ENCODE measurements at places on chromosomes 1 and 21.
A peak's percentile ranks its signal among the peaks of the same experiment; 100 is the strongest.

- DNase-seq = peak; percentile 80
Observed at GRCh38 chr1:110390096-110390495, 730 bp downstream of the SLC16A4 start.

DNA sequence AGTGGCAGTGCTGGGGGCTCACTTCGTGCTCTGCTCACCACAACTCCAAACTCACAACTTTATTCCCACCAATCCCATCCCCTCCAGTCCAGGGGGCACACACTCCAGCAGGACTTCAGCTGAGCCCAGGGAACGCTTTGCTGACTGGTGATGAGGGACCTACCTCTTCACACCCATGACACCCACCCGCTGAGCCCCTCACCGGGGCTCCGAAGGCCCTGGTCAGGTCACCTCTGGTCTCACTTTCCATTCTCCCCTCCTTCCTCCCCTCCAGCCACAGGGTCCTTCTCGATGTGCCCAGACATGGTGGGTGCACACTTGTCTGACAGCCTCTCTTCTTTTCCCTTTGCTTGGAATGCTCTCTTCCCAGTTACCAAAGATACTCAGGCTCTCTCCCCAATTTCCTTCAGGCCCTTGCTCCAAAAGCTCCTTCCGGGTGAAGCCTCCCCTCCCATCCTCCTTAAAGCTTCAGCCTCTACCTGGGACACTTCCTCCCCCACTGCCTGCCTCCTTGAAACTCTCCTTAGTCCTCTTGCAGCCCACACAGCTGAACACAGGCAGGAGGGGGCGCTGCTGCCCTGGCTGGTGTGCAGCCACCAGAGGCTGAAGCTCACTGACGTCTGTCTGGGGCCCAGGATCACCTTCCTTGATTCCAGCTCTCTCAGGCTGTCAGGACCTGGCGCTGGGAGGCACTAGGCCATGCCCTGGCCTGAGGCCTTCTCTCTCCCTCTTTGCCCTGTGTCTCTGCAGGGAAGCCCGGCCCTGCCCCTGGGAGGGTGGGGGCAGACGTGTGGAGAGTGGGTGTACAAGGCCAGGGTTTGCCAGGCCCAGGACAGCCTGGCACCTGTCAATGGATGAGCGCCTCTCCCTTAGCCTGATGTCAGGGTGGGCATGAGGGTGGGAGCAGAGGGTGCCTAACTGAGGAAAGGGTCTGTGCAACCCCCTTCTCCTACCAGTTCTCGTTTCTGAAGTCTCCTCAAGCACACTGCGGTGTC is 1.6 kb downstream of the KCNE1 start:
- peak; percentile 89 for DNase-seq

DNA sequence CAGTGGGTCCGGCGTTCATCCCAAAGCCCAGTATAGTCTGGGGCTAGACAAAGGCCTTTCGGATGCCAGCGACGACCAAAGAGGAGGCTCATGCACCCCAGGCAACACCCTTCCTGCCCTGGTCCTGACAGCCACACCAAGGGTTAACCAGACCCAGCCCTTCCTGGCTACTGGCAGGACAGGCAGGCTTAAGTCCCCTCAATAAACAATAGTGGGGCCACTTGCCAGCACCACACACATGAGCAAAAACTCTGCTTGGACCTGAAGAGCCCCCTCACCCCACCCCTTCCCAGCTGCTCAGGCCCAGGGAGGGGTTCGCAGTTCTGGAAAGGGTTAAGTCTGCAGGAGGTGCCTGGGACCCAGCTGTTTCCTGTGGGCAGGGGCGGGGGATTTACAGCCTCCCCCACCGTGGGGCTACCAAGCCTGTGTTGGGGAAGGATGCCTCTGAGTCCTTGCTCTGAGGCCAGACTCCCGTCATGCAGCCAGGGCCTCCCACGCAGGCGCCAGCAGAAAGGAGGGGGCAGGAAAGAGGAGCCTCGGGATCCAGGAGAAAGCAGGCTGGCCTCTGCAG is 18.2 kb downstream of the PHLDA3 start:
- peak; percentile 91 for DNase-seq

DNA sequence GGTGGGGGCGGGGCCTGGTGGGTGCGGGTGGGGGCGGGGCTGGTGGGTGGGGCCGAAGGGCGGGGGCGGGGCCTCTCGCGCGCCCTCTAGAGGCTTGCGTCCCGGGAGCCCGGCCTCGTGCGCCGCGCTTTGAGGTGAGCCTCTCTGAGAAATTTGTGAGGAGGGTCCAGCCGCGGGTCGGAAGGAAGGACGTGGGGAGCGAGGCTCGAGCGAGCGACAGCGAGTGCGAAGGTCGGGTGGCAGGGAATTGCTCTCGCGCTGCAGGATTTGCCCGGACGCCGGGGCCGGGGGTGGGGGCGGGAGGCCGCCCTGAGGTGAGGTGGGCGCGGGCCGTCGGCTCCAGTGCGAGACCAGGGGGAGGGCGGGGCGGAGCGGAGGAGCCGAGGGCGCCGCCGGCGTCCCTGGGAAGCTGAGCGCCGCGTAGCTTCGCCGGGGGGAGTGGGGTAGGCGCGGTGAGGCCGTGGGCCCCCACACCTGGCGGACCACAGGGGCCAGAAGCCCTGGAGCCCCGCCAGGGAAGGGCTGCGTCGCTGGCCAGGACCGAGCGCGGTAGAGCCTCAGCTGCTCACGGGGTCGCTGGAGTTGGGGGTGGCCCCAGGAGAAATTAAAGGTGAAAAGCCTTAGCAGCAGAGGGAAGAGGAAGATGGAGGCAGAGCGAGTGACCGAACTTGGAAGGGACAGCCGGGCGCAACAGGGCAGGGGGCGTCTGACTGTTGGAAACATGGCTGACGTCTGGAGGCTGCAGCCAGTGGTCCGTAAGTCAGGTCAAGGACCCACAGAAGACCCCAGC is 754 bp upstream of the LSS start:
- no peak for DNase-seq

DNA sequence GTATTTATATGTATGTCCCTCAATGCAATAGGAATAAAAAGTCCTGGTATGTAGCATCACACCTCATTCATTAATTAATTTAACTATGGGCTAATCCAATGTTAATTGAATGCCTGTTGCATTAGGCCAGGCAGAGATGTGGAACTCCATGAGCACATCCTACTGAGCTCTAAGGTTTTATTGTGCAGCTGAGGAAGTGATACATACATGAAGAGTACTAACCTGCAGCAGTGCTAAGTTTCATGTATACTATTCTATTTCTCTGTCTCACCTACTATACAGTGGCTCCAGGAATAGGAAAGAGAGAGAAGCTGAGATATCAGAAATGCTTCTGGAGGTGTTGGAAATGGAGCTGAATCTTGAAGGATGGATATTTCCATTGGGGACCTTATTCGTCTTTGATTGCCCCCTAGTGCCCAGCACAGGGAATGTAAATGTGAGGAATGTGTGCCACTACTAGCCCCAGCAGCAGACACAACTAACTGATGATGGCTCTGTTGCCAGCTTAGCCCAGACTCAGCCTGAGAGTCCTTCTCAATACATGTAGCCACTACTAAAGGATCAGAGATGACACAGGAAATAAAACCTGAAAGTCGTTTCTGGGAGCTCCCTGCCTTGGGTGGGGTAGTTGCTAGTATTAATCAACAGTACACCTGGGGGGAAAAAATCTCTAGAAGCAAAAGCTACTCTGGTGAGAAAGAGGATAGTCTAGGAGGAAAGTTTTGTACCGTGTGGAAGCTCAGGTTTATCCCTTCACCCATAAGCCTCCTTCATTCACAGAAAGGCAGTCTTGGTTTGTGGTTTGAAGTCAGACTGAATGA is 173.3 kb upstream of the FOXD3 start:
- DNase-seq = peak; percentile 78

GRCh38 chr1:80211691-80212380 is 1205.3 kb upstream of the ADGRL4 start:
- no peak for DNase-seq

DNA sequence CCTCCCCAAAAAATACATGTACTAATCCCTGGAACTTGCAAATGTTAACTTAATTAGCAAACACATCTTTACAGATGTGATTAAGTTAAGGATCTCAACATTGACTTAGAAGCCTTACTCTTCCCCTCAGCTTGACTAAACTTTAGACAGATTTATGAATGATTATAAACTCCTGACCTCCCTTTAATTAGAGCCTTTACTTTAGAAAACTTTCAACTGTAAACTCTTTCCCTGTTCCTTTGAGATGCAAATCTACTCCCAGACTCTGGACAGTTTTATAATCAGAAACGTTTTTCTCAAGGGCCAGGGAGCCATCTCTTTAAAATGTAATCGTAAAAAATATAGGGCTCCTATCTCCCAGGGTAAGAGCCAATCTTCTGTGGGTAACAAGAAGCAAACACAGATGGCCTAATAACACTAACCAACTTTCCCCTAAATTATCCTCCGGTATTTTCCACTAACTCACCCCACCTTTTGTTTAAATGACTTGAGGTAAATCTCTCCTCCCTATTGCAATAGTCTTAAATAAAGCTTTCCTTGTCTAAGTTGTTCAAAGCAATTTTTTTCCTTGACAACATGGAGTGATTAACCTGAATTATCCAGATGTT is 284.1 kb downstream of the BRINP3 start:
- DNase-seq = no peak

DNA sequence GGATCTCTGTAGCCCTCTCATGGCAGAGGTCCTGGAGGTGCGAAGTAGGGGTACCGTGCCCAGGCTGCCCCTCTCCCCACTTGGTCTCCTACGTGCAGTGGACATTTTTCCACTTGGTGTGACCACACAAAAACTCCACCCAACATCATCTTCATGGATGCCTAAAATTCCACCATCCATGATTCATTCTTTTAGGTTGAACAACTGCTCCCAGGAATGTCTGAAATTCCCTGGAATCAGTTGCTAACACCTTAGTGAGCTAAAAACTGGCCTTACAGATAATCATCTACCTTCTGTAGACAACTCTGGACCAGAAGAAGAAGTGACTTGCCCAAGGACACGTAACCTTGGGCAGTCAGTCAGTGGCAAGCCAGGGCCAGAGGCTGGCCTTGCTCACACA is 32.1 kb upstream of the CLIC4 start:
- DNase-seq = peak; percentile 76

DNA sequence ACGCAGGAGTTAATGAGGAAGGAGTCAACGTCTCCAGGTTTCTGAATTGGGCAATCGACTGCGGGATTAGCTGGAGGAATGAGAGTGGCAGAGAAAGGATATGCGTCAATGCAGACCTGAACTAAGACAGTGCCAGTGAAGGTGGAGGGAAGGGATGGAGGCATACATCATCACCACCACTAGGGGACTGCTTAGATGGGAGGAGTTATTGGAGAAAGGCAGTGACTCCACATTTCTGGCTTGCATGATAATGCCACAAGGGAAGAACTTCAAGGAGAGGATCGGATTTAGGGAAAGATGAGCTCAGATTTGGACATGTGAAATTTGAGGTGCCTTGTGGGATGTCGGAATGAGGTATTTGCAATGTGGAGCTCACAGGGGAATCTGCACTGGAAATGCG is 17.5 kb downstream of the VASH2 start:
- DNase-seq = peak; percentile 72

DNA sequence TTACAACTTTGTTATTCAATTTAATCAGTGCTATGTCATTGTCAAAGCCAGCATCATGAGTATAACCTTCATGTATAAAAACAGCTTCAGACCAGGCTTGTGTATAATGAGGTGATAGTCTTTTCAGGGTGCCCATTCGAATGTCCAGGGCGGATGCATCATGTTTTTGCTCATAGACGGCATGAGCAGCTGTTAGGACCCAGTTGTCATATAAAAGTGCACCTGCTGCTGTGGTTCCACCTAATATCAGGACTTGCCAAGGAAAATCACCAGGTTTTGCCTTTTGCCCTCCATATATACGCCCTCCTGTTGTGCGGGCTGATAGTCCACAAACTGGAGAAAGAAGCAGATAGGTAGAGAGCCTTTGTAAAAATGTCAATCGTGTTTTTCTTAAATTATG is 14.9 kb downstream of the TARDBP start:
- DNase-seq = no peak

- DNase-seq = no peak
Observed at GRCh38 chr1:214664651-214665433, 61.8 kb downstream of the CENPF start.

DNA sequence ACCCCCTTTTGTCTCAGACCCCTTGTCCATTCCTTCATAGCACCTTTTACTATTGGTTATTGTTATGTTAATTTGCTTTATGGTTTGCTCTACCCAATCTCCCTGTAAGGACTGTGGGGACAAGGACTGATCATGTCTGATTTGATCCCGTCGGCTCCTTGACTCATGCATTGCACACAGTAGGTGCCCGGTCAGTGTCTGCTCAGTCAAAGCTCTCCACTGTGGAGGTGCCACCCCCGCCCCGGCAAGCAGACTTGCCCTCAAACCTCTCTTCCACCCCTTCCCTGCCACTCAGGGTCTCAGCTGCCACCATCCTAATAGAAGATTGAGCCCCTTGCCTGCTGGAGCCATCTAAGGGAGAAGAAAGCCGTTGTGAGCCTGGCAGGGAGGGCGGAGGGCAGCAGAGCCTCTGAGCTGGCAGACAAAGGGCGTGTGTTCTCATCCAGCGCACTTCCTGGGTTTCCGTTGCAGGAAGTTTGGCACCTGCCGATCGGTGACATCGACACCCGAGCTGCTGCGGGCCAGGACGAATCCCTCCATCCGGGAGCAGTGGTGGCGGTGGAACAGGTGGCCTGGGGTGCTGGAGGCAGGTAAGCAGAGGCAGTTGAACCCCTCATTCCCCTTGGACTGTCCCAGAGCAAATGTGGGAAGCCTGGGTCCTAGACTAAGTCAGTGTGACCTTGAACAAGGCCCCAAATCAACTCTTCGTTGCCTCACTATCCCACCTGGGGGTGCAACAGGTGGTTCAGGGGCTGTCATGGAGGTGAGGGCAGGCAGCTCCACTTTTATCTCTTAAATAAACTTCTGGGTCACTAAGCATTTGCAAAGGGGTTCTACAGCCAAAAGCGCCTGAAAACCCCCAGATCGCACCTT is 2.2 kb upstream of the FBLIM1 start:
- DNase-seq = peak; percentile 48

DNA sequence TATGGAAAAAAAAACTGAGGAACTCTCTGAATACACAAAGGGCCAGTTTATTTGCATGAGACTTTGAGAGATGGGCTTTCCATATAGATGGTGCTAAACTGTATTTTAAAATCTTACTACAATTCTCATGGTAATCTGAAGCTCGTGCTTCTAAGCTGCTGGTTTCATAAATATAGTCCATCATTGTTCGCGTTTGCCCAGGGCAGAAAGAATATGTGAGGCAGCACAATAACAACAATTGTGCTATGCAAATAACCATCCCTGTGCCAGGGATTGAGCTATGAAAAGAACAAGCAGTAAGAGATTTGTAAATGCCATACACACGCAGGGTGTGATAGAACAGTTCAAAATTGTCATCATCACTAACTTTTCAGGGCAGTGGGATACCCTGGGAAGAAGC is 4.9 kb upstream of the EPS15 start:
- DNase-seq = no peak

DNA sequence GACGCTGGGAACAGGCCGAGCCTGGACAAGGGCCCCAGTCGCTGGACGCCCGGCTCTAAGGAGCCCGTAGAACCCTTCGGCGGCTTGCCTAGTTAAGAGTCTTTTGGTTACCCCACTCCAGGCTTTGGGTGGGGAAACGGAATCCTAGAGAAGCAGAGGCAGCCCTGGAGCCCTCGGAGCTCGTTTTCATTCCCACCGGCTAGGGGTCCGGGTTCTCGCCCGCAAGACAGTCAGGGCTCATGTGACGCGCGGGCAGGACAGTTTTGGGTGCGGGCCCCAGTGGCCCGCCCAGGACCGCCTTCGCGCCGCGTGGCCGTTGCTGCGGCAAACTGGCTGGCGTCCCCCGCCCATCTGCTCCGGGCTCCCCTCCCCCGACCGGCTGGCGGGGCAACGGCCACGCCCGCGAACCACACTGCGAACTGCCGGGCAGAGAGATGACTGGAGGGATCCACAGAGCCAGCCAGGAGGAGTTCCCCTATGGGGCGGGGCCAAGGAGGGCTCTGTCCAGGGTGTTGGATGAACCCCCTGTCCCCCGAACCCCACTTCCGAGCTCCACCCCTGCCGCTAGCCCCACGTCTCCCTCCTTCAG is 829 bp upstream of the HES2 start:
- no peak for DNase-seq

All from islet precursor cell (in vitro differentiated cells).